ENCODE measurements at places on chromosomes 11 and 22. TPM values are rescaled to one million over a fixed set of nuclear protein-coding genes. Genes with fewer than 3 reads are reported as not detected.

DNA sequence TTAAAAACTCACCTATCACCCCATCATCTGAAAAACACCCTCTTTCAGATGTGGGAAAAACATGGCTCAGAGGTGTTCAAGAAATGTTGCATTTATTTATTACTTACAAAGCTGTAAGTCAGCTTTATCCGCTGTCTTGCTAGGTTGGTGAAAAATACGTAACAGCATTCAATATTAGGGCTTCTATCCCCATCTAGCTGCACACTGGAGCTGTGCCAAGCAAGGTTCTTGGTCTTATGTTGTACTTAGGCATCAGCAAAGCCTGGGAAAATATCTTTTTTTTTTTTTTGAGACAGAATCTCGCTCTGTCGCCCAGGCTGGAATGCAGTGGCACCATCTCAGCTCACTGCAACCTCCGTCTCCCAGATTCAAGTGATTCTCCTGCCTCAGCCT lies 7.5 kb downstream of the SERPING1 start:
- no peak overlapping the region for H3K27ac ChIP-seq
- H3K4me3 ChIP-seq, result no peak overlapping the region
- no peak for DNase-seq
- H3K27me3 ChIP-seq, result no peaks in the 10 kb centered on the region
- no peaks in the 10 kb centered on the region for H3K4me1 ChIP-seq

FADS3 gene
- 17.3 TPM for total RNA-seq

DNA sequence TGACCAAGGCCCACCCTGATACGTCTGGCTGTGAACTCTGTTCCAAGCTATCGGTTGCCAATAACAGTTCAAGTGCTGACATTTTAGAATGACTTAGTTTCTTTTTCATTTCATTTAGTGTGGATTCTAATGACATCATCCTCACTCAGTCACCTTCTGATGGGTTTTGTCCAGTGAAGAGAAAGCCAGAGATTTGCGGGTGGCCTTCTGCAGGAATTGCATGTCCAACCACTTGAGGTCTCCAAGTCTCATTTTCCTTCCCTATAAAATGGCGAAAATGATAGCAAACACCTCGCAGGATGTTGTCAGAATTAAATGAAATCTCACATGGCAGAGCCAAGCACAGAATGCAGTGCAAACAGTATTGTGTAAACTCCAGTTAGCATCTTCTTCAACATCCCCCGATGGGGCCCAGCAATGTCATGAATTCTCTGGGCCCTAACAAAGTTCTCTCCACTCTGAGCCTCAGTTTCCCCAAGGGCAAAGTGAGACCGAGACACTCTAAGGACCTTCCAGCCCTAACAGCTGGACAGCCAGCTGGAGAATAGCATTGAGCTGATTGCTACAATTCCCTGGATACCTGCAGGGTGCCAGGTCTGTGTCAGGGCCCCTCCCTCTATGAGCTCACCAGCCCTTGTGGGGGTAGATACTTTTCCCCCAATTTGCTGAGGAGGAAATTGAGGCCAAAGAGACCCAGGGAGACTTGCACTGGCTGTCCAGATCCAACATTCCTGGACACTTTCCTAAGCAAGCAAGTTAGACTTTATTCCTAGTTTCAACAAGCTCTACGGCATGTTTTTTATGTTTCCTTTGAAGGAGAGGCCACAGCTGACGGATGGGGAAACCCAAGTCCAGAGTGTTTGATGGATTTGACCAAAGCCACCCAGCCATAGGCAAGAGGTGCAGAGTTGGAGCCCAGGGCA lies 286.7 kb downstream of the MN1 start:
- DNase-seq, result no peak
- H3K36me3 ChIP-seq, result no peaks in the 10 kb centered on the region
- no peaks in the 10 kb centered on the region for H3K4me1 ChIP-seq
- H3K4me3 ChIP-seq, result no peak overlapping the region
- H3K27ac ChIP-seq, result no peak overlapping the region

DNA sequence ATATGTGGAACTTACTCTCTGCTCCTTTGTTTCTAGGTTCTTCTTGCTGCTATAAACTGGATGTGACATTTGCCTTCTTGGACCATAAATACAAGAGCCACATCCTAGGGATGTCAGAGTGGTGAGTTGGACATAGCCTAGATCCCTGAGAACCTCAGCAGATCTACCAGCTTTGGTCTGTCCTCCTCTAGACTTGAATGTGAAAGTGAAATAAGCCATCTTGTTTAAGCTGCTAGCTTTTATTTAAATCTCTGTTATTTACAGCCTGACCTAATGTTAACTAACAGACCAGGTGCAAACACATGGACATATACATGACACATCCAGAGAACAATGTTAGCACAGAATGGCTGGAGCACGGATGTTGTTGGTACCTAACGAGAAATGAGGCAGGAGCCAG lies 36.0 kb downstream of the SLN start:
- H3K4me1 ChIP-seq, result no peaks in the 10 kb centered on the region
- no peaks in the 10 kb centered on the region for H3K36me3 ChIP-seq
- H3K4me3 ChIP-seq, result no peak overlapping the region
- no peak overlapping the region for H3K27ac ChIP-seq
- DNase-seq, result no peak

DNA sequence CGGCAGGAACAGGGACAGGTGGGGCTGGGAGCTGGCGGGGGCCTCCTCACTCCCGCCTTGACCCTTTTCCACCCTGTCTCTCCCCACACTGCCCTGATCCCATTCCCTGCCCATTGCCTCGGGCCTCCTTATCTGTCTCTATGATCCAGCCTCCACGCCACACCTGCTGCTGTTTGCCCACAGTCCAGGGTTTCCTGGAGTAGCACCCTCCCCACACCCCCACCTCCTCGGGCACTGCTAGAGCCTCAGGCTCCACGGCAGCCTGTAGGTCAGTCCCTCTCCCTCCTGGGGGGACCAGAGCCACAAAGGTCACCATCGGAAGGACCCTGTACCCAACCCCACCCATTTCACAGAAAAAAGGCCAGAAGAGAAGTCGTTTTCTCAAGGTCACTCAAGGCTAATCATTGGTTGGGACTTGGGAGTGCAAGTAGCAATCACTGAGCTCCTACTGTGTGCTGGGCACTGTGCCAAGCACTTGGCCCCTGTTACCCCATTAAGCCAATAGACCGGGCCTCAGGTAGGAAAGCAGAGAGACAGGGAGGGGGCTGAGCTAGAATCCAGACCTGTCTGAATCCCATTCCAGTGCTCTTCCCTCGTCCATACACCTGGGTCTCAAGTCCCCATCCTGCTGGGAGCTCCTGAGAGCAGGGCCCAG lies 71.8 kb downstream of the PDE2A start:
- no peak for DNase-seq
- H3K36me3 ChIP-seq, result no peaks in the 10 kb centered on the region
- H3K27ac ChIP-seq, result no peak overlapping the region
- no peaks in the 10 kb centered on the region for H3K27me3 ChIP-seq
- no peak overlapping the region for H3K4me3 ChIP-seq
- no peaks in the 10 kb centered on the region for H3K4me1 ChIP-seq

- H3K27me3 ChIP-seq, result no peaks in the 10 kb centered on the region
- no peak overlapping the region for H3K27ac ChIP-seq
- DNase-seq, result no peak
- H3K4me1 ChIP-seq, result no peaks in the 10 kb centered on the region
Observed at GRCh38 chr11:56848141-56848809, 99.8 kb upstream of the OR9G4 start.

CAPN5 gene
- 8.5 TPM for total RNA-seq
